HFF-Myc (cell line): ENCODE measurements at places on chromosomes 7 and 10.

DNA sequence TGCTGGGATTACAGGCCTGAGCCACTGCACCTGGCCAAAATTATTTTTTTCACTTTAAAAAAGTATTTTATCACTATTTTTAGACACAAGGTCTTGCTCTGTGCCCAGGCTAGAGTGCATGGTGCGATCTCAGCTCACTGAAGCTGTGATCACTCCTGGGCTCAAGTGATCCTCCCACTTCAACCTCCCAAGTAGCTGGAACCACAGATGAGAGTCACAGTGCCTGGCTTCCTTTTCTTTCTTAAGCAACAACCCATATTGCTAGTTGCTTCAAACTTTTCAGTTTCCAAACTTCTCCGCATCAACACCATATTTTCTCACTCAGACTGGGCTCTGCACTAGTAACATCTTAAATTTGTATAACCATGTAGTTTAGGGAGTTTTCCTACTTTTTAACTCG lies 9.5 kb upstream of the SMC3 start:
- DNase-seq, result no peak

DNA sequence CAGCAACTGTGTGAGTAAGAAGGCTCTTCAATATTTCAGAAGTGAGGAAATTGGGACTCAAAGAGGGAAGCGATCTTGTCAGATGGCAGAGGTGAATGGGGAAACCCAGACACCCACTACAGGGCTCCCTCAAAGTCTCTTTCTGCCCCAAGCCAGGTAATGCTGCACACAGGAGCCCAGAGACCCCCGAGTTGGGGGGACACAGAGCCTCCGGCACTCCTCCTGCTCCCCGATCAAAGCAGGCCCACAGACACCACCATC lies 139.4 kb downstream of the TNS3 start:
- no peak for DNase-seq

- DNase-seq, result no peak
These were observed 37.1 kb downstream of the AP3M1 start for GRCh38 chr10:74113546-74113945.

DNA sequence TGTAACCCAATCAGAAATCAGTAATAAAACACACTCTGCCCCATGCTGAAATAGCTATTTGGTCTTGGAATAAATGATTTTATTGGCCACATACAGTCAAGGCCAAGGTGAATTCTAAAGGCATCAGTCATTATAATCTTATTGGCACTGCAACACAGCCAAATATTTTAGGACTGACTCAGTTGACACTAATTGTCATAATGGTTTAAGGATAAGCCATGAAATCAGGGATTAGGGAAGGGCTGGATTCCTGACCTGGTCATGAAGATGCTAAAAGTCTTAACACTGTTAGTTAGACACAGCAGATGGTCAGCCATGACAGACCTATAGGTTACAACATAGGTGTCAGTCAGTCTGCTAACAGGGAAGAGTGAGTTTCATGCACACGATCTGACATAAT lies 330.3 kb upstream of the NPSR1 start:
- DNase-seq, result no peak

DNA sequence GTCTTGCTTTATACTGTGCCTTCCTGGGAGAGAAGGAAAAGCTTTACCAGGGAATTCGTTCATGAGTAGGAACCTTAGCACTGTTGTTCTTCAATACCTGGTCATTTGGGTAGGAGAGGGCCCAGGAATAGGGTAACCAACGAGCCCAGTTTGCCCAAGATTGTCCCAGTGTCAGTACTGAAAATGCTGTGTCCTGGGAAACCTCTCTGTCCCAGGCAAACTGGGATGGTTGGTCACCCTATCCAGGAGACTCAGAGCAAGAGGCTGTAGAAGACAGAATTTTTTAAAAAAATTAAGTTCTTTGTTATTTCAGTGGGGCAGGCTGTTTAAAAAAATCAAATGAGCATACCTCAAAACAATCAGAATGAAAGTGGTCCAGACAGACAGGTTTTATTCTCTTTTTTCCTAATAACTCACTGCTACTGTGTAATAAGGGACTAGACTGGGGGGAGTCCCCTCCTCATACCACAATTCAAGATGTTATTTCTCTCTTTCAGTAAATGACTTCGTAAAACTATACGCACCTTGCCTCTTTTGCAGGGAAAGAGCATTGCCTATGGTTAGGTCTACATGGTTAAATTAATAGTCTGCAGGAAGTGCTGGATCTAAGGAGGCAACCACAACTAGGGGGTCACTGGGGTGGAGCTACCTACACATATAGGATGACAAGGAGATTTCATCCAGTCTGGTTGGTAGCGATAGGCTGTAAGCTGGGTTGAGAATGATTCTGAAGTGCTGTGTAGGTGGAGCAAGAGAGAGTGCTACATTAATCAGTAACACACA lies 41.1 kb upstream of the FAM133B start:
- no peak for DNase-seq

- no peak for DNase-seq
These were observed 29.9 kb upstream of the PDCD4 start for GRCh38 chr10:110841767-110842267.

DNA sequence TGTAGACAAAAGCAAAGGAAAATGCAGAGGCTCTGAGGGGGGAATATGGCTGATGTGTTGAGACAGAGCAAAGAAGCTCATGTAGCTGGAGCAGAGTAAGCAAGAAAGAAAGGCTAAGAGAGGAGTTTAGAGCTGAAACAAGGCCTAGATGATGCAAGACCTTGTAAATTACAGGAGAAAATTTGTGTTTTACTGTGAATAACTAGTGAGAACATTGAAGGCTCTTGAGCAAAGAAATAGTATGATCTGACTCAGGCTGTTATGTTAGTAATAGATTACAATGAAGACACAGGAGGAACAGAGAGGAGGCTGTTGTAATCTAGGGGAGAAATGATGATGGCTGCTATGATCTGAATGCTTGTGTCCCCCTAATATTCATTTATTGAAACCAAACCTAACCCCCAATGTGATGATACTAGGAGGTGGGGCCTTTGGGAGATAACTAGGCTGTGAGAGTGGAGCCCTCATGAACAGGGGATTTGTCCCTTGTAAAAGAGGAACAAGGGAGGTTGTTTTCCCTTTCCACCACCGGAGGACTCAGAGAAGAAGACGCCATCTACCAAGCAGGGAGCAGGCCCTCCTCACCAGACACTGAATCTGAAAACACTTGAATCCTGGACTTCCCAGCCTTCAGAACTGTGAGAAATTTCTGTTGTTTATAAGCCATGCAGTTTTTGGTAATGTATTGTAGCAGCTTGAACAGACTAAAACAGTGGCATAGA lies 394.9 kb downstream of the HTR7 start:
- no peak for DNase-seq

DNA sequence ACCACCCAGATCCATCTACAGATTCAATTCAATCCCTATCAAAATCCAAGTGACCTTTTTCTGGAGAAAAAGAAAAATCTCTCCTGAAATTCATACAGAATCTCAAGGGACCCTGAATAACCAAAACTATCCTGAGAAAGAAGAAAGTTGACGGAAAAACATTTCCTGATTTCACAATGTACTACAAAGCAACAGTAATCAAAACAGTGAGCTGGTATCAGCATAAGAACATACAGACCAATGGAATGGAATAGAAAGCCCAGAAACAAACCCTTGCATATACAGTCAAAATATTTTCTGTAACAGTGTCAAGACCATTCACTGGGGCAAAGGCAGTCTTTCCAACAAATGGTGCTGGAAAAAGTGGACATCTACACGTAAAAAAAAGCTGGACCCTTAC lies 89.9 kb downstream of the JMJD1C start:
- DNase-seq, result no peak

DNA sequence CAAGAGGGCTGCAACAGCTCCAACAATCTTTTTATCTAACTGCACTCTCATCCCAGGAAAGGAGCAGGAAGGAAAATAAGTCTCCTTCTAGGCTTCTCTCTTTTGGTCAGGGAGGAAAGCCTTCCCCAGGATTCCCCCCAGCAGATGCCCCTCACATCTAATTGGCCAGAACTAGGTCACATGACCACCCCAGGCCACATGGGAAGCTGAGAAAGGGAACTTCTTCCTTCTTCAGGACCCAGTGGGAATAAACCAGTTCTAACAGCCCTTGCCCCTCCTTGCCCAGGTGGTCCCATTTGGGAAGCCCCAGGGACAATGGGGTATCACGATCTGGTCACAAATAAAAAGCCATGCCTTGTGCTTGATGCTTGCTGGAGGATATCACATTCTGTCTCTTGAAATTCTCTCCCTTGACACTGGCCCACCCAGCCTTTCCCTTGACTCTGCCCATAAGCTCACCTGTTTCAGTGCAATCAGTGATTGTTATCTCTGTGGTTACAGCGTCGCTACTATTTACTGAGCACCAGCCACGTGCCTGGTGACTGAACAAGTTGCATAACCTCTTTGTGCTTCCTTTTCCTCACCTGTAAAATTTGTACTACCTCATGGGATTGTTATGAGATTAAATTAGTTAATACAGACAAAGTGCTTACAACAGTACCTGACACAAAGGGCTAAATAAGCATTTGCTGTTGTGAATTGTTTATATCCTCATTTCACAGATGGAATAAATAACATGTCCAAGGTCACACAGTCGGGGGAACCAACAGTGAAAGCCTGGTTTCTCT lies 9.0 kb upstream of the TACR2 start:
- no peak for DNase-seq

DNA sequence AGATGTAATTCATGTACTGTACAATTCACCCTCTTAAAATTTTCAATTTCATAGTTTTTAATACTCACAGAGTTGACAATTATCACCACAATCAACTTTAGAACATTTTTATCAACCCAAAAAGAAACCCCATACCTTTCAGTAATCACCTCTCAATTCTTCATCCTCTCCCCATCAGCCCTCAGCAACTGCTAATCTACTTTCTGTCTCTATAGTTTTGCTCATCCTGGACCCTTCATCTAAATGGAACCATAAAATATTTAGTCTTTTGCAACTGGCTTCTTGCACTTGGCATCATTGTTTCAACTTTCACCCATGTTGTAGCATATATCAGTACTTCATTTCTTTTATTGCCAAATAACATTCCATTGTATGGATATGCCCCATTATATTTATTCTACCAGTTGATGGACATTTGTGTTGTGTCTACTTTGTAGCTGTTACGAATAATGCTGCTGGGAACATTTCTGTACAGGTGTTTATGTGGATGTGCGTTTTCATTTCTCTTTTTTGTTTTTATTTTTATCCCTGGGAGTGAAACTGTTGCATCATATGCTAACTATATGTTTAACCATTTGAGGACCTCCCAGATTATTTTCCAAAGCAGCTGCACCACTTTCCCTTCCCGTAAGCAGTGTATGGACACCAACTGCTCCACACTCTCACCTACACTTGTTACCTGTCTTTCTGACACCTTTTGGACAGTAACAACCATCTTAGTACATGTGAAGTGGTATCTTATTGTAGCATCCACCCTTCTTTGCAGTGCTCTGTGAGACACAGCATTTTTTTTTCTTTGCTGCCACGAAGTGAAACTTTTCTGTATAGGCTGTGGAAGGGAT lies 65.4 kb upstream of the APBB1IP start:
- no peak for DNase-seq

- peak; percentile 52 for DNase-seq
These were observed 7.7 kb downstream of the PRTFDC1 start for GRCh38 chr10:24944512-24945255.

DNA sequence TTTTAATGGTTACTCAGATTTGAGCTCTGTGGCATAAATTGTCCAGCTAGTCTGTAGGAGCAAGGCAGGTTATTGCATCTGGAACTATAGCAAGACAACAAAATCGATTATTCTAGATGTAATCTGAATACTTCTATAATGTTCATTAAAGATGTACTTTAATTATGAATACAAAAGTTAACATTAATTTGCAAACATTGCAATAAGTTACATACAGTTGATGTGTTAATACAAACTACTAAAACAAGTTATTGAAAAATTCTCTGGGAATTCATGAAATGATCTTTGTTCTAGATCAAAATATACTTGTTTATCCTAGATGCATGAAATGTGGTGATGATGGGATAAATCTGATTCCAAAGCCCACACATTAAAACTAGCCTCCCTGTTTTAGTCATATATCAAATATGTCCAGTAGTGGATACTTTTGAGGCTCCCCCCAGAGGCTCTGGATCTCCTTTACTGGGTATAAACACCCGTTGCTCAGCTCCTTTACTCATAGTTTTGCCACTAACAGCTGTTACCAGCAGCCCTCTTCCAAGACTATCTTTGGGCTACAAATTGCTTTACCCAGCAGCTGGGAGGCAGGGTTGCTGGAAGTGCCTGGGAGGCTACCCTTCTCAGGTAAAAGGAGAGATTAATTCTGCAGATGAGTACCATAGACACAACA lies 78.1 kb downstream of the ARL4A start:
- DNase-seq, result no peak

GRCh38 chr10:95026461-95026860 lies 42.8 kb downstream of the CYP2C8 start:
- DNase-seq, result no peak

GRCh38 chr7:151133266-151133985 lies 34.1 kb downstream of the GBX1 start:
- DNase-seq, result no peak

- no peak for DNase-seq
These were observed 39.5 kb upstream of the SLF2 start for GRCh38 chr10:100873146-100873826.

- DNase-seq, result no peak
These were observed 103.0 kb downstream of the VOPP1 start for GRCh38 chr7:55469271-55469681.

- DNase-seq, result no peak
These were observed 45.6 kb downstream of the PDGFA start for GRCh38 chr7:473870-474604.

DNA sequence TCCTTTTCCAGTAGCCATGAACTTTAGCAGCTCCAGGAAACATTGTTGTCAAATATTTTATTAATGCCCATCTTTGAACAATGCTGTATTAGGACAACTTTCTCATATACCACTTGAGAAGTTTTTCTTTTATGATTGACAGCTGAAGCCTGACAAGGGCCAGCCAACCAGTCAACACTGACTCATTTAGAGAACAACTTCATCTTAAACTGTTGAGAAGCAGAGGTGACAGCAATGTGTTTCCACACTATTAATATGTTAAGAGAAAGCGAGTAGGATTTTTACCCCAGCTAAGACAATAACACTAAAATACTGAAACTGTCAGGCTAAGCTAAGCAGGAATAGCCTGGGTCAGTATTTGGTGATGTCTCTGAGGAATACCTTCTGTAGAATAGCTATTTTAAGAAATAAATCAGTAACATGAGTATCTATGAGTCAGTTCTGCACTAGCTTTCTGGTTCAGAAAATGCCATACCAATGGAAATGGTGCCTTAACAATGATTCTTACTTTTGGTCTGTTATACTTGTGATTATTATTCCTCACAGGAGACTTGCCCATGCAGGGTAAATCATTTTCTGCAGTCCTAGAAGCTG lies 168.8 kb upstream of the POT1 start:
- no peak for DNase-seq

DNA sequence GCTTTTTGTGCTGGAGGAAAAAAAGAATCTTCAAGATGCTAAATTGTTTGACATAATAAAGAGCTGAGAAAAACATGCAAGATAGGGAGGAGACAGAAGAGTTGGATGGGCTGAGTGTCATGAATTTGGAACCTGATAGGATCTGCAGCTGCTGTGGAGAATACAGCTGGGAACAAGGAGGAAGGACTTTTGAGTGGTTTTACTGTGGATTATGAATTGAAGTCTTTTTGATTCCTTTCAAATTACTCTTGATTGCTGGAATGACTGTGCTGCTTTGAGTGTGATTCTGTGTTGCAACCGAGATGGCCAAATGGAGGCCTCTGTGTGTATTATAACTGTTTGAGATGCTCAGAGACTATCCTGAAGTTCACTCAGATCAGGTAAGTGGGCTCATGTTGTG lies 4.0 kb downstream of the EFCAB10 start:
- DNase-seq, result no peak

- DNase-seq, result no peak
These were observed 61.7 kb downstream of the CSGALNACT2 start for GRCh38 chr10:43199684-43200537.
